ENCODE measurements at places on chromosomes 11 and 22.

GRCh38 chr11:27022659-27023251 lies 17.9 kb upstream of the BBOX1 start:
- DNase-seq: no peak

GRCh38 chr22:49204599-49205482 lies 622.8 kb downstream of the BRD1 start:
- DNase-seq: no peak

DNA sequence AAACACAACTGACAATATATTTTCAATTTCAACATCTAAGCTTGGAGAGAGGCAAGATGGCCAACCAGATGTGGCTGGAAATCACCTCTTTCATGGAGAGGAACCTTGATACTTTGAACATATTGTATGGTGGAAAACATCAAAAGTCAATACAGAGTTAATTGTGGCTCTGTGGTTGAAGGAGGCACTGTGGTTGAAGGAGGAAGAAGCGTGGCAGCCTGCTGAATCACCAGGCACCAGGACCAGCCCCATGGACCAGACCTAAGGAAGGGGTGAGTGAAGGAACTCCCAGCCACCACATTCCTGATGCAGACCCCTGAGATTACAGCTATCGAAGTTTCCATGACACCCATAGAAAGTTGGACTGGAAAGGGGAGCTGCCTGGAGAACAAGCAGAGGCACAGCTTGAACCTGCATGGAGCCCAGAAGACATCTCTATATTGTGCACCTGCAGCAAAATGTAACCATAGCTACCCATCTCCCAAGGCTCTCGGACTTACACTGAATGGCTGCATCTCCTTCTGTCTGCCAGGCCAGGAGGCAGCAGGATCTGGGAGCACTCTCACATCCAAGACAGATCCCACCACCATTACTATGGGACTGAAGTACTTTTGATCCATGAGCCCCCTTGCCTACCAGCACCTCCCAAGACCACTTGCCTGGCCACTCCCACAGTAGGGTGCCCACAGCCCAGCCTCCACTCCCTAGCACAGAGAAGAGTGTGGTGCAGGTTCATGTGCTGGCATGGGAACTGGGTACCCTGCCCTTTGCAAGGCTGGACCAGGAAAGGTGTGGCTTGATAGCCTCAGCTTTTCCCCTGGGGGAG lies 79.8 kb upstream of the SC5D start:
- DNase-seq: peak; percentile 77

GRCh38 chr11:22851477-22851876 lies 8.8 kb downstream of the CCDC179 start:
- DNase-seq: no peak

- no peak for DNase-seq
These were observed 39.5 kb downstream of the XRRA1 start for GRCh38 chr11:74909385-74909784.

DNA sequence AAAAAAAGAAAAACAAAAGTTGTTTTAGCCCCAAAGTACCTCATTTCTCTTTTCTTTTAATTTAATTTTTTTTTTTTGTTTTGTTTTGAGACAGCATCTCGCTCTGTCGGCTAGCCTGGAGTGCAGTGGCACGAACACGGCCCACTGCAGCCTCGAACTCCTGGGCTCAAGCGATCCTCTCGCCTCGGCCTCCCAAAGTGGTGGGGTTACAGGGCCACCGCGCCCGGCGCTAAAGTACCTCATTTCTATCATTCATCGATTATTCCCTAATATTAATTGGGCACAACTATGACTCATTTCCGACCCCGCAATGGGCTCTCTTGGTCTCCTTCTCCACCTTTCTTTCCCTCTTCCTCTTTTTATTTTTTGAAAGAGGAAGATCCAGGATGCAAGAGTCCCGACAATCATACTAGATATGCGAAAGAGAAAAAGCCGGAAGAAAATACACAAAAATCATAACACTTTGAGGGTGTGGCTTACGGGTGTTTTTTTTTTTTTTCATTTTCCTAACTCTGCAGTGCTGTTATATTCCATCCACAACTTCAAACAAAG lies 475 bp upstream of the AIP start:
- no peak for DNase-seq

- no peak for DNase-seq
These were observed 42.9 kb downstream of the DCDC1 start for GRCh38 chr11:31326470-31327148.

GRCh38 chr11:82960779-82961143 lies 59.2 kb downstream of the DDIAS start:
- no peak for DNase-seq

GRCh38 chr11:19848219-19848618 lies 135.6 kb downstream of the NAV2 start:
- no peak for DNase-seq

DNA sequence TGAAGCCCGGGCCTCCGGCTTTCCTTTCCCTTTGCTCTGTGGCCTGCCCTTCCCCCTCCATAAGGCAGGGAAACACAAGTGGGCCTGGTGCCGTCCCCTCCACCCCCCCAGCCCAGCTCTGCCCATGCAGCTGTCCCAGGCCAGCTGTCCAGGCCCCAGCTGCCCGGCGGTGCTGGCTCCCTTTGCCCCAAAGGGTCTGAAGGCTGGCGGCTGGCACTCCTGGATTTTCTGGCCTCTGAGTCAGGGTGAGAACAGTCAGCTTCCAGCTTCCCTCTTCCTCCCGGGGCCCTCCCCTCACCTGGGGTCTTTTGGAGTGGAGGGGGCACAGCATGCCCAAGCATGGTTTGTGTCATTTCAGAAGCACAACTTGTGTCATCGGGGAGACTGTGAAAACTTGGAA lies 27.8 kb downstream of the CD82 start:
- no peak for DNase-seq

- peak; percentile 94 for DNase-seq
These were observed 21.3 kb upstream of the PIK3IP1 start for GRCh38 chr22:31313366-31314147.

DNA sequence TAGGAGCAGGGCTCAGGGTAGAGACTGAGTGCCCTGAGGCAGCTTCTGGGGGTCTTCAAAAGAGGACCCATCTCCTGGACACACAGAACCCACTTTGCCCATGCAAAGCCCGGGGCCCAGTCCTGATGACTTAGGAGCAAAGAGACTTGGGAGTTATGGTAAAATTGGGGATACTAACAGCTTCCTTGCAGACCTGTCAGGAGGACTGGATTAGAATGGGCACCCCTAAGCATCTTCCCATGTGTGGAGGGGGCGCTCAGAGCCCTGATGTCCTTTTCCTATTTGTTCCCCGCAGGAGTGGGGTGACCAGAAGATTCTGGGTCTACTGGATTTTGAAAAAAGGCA lies 100.0 kb downstream of the WNT7B start:
- DNase-seq: no peak

DNA sequence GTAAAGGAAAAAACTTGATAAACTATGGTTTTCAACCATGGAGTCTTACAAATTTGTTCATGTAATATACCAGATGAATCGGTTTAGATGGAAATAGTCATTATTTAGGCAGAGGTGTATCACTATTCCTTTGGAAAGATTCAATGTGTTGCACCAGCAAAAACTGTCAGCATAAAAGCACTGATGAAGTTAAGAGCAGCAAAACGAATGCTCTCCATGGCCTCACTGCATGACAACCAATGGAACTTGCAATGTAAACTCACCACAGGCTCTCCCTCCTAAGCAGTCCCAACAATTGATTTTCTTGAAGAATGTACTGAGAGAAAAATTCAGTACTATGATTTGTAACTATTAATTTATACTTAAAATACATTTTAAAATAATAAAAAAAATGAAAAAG lies 139.9 kb downstream of the FCHSD2 start:
- DNase-seq: no peak

DNA sequence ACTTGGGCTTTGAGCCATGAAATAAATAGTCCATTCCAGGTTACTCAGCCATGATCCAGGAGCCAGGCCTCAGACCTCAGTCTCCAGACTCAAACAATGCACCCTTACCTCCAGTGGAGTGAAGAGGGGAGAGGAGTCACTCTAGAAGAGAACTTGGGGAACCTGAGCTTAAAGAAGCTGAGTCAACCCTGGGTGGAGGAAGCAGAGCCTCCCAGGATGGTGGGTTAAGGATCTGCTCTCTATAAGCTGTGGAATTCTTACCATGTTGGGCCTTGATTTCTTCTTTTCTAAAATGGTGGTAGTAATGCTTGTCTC lies 113.2 kb downstream of the NECTIN1 start:
- no peak for DNase-seq
